ENCODE measurements at places on chromosomes 2 and 18. TPM values are rescaled to one million over a fixed set of nuclear protein-coding genes. Genes with fewer than 3 reads are reported as not detected.

Gene ST6GAL2
- 21.3 TPM for total RNA-seq

Gene FIGN
- total RNA-seq = under 0.01 TPM

Gene EFR3B
- total RNA-seq = 0.27 TPM

Gene CBLN2
- total RNA-seq = not detected

Gene STARD6
- total RNA-seq = not detected

Gene HMSD
- total RNA-seq = not detected

Gene ERICH2
- total RNA-seq = not detected

Gene LOXHD1
- under 0.01 TPM for total RNA-seq

DNA sequence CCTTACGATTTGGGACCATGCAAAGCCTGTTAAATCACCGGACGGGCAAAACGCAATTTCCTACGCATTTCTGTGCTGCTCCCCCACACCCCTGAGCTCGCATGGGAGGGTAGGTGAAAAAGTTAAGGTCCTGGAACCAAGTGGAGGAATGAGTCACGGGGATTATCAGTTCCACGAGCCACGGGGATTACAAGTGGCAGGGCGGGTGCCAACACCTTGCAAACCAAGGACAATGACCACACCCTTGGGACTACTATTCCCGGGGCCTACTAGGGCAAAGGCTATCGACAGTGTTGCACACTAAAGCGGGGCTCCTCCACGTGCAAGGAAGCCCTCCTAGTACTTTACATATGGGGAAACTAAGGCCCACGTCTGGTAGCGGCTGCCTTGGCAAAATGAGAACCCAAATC, 447 bp downstream of the RETSAT start:
- peak; percentile 5 for DNase-seq

- no peak for DNase-seq
These were observed 24.6 kb downstream of the CROCC2 start for GRCh38 chr2:240930631-240931318.

GRCh38 chr2:179393481-179393880, 128.8 kb upstream of the SESTD1 start:
- no peak for DNase-seq
